ENCODE measurements at places on chromosomes 3 and 15.

DNA sequence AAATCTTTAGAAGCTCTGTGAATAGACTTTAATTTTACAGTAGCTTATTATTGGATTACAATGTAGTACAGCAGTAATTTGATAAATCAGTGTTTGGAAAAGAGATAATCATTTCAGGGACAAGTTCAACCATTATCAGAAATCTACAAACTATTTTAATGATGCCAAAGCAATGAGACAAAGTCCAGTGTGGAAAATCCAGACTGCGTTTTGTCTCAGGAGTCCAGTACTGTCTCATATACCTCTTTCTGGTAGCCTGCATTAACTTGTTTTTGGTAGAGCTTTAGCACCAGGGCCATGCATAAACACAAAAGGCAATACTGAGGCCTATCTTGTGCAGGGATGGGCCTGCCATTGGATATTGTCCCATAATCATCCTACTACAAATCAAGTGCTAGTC is 19.7 kb downstream of the ACKR4 start:
- DNase-seq, result no peak

- no peak for DNase-seq
Measured at GRCh38 chr15:60612400-60613048, 133.6 kb upstream of the ICE2 start.

DNA sequence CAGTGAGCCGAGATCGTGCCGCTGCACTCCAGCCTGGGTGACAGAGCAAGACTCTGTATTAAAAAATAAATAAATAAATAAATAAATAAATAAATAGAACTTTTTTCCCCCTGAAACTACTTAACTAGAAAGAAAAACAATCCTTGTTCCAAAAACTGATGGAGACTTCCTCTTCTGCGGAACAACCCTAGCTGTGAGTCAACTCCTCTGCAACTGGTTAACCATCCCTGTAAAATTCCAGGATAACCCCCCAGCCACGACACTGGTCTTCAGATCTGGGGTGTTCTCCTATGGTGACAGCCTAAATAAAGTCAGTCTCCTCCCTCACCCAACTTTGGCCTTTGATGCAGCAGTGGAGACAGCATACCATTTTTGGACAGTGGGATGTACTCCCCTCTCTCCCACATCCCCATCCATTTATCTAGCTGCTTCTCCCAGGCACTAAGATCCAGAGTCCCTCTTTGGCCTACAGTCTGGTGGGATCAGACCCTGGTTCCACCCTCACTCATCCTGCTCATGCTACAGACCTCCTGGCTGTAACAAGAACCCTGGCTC is 352.6 kb downstream of the OCA2 start:
- no peak for DNase-seq

DNA sequence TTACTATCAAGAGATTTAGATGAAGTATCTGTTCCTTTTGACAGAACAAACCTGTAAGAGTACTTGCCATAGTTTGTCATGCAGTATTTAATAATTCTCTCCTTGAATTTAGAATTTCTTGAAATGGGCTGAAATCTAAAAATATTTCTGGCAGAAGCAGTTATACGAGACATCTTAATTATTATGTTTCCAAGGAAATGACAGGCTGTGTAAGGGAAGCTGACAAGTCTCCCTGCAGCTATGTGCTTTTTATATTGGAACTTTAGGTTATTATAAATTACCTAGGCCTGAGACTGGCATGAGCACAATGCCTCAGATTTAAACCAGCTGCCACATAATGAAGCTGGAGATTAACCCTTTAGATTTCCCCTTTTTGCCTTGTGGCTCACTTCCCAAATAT is 365.0 kb upstream of the EPHA6 start:
- no peak for DNase-seq

GRCh38 chr15:36090286-36090946 is 489.0 kb upstream of the CDIN1 start:
- no peak for DNase-seq

GRCh38 chr3:105802118-105802706 is 66.6 kb downstream of the CBLB start:
- no peak for DNase-seq

DNA sequence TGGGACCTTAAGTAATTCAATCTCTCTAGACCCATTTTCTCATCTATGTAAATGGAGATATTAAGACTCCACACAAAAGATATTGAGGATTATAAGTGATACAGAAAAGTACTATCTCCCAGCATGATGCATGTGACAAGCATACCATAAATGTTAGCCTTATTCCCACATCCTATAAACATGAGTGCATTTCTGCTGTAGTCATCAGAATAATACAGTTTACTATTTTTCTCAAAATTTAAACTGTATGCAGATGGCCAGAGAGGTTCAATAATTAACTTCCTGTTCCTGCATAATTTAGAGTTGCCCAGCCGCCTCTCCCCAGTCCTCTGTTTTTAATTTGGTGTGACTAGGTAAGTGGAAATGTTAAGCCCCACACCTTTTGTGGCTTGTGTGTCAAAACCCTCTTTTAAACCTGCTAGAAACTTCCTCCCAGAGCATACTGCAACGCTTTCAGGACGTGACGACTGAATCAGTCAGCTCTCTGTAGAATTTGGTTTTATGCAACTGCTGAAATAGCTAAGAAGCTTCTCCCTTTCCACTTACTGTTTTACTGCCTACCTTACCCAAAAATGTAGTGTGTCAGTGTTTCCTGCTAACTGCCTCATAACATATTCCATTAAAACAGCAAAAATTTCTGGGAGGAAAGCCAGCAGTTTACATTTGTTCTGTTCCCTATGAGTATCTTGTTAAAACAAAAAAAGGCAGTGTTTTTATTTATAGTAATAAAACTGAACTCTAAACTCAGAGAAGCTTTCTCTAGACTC is 1037.9 kb downstream of the EPHA3 start:
- no peak for DNase-seq

GRCh38 chr3:182220013-182220412 is 508.3 kb downstream of the SOX2 start:
- no peak for DNase-seq

GRCh38 chr15:66212563-66212921 is 41.0 kb downstream of the MEGF11 start:
- no peak for DNase-seq

DNA sequence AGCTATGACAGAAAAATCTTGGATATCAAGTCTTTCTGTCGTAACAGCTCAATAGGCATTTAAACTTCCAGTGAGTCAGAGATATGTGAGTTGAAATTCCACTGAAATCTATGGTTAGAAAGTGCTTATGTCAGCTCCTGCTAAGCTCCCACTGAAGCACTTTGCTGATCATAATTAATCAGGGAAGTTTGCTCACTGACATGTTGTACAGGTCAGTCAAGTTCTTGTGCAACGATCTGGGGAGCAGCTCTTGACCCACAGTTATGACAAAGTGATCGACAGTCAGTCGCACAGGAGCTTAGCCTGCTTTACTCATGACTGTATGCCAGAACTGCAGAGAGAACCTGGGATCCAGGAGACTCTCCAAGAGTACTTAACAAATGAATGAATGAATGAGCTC is 453.5 kb downstream of the SOX2 start:
- DNase-seq, result no peak

DNA sequence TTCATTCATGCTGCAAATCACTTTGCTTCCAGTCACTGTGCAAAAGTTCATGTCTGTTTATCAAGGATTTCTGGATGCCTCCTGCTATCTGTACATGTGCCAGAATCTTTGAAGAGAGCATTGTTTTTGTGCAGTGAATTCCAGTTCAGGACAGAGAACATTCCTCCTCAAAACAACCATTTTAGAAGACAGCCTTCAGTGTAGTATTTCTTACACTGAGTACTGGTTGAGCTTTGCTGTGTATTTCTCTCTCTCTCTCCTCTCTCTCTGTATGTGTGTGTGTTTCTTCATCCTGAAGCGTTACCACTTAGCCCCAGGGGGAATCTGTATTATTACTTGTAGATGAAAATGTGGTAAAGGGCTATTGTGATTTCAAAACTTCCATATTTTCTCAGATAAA is 123.8 kb upstream of the CHL1 start:
- no peak for DNase-seq

DNA sequence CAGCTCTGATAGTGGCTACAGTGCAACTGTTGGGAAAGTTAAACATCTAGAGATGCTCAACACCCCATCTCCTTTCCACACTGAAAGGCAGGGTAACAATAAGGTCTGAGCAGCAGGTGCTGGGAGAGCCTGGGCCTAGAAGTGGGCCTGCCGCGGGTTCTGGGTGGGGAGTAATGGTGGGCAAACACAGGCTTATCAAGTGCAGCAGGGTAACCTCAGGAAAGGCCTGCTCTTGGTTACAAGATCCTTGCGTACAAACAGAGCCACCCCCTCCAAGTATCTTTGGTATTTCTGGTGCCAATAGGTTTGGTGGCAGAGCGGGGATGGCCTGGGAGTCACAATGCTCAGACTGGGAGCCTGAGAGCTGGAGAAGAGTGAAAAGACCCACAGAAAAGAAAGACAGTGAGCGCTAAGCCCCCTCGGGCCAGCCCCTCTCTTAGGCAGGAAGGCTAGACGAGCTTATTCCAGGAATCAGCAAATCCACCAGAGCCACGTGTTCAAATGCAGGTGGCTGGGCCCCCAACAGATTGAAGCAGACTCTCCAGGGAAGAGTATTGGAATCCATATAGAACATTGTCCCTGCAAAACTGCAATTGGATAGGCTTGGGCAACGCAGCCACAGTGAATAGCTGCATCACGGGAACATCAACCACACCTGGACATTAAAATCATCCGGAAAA is 2.7 kb downstream of the IQSEC1 start:
- no peak for DNase-seq

DNA sequence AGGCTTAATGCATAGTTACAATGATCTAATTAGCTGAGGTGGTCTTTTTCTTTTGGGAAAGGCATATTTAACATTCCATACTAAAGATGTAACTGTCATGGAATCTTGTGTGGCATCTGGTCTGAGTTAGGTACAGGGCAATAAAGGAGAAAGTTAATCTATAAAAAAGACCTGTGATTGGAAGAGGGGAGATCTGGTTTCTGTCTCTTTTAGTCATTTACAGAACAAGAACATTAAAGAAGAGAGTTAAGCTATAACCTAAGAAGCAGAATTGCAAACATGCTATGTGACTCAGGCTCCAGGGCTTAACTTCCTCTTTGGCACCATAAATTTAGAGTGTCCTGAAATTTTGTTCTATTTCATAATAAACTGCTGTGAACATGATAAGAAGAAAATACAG is 47.2 kb upstream of the MME start:
- DNase-seq, result no peak

- no peak for DNase-seq
Measured at GRCh38 chr3:44436181-44436580, 41.3 kb downstream of the ZNF445 start.

DNA sequence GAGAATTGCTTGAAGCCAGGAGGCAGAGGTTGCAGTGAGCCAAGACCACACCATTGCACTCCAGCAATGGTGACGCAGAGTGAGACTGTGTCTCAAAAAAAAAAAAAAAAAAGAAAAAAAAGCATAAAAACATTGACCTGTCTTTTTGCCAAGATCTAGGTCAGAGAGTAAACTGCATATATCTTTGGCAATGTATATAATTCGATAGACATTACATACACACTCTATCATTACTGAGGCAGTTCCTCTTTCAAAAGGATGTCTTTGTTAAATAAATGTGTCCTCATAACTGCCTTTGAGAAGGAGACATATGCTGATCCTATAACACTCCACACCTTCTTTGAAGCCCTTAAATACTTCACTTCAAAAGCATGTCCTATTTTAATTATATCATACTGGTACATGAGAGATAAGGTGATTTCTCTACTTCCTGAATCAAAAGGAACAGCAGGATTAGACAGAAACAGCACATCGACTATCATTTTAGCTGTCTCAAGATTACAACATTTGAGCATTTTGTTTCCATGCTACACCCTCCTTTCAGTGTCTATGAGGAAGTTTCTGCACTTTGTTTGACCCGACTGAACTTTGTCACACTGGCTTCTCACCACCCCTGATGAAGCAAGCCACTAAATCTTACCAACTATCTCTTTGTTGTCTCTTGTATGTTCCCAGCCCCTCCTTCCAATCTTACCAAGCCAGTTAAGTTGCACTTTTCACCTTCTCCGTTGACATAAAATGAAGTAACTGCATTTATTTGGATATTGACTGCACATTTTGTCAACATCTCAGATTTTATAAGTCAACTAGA is 335.8 kb downstream of the MECOM start:
- no peak for DNase-seq

DNA sequence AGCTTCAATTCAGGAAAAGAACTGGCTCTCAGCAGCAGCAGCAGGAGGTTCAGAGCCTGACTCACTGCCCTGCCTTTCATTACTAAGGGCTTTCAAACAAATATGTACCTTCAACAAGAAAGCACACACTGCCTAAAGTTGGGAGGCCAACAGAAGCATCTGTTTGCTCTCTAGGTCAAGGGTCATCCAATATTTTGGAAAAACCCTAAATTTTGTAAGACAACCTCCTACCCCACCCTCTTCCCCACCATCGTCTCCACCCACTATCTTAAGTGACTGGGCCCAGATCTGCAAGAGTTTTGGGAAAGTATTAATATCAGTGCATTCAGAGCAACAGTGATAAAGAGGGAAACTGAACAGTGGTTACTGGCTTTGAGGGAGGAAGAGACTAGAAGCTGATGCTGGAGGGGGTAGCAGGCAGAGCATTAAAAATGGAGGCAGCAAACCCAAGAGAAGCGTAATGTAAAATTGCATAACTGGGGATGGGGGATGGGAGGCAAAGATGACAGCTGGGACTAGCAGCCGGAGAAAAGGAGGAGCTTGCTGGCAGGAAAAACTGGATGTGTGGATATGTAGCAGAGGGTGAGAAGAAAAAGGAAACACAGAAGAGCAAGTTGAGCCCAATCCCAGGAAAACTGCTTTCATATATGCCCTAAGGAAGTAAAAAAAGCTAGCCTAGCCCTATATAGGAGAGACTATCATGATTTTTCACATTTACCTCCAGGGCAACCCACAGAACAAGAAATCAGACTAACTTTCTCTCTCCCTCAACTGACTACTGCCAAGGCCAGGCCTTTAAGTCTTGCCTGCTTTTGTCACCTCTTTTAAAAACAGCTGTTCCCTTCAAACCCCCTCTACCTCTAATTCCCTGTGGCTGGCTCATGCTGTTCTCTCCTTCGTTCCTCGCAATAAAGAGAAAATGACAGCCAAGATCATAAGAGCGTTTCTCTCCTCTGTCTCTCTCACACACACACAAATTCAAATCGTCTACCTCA is 31.4 kb downstream of the NPTN start:
- DNase-seq, result no peak

DNA sequence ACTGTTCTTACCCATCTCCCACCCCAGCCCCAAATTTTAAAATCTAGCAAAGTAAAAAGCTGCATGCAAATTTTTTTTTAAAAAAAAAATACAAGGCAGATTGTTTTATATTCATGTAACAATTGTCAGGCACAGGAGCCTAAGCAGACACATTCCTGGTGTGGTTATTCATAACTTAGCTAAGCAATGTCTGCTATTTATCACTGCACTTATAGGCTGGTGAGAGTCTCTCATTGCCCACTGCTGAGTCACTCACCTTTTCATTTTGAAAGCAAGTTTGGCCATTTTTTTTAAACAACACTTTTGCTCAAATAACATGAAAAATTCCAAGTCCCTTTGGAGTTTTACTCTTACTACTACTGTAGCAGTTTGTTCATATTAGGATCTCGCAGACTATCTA is 413.9 kb downstream of the RBMS3 start:
- DNase-seq, result no peak
